ENCODE measurements at places on chromosomes 3 and 15.

- H3K27me3 ChIP-seq = no peaks in the 10 kb centered on the region
- no peaks in the 10 kb centered on the region for H3K4me1 ChIP-seq
- H3K36me3 ChIP-seq = peaks cover 9% of the 10 kb centered on the region
- H3K27ac ChIP-seq = no peak overlapping the region
Measured at GRCh38 chr3:186589856-186590579, 19.5 kb downstream of the DNAJB11 start.

DNA sequence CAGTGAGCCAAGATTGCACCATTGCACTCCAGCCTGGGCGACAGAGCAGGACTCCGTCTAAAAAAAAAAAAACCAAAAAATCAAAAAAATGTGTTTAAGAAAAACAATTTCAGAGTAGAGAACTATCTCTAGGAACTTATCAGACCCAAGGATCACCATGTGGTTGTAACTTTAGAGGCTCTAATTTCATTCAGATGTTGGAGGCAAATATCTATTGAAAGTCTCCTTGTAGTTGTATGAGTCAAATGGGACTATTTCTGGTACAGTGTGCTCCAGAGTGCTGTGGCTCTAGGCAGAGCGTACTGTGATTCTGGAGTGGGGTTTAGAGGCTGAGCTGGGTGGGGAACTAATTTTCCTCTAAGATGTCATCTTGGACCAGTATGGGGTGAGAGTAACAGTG lies 398.7 kb downstream of the SHQ1 start:
- H3K27me3 ChIP-seq = peaks cover 18% of the 10 kb centered on the region
- H3K4me1 ChIP-seq = peaks cover 15% of the 10 kb centered on the region
- H3K36me3 ChIP-seq = no peaks in the 10 kb centered on the region
- no peak for DNase-seq

DNA sequence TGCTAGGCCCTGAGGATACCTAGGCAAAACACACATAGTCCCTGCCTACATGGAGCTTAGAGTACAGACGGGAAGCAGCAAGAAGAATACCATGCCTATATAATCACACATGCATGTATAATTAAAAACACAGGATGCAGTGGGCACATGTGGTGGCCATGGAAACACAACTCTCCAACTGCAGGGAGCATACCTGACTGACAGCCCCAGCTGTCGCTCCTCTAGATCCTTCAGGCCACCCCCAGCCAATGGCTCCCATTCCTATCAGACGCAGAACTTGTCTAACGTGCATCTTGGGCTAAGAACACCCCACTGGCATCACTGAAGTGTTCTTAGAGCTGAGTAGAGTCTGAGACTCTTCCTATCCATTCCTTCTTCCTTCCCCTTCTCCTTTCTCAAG lies 125.5 kb upstream of the FRMD4B start:
- H3K27me3 ChIP-seq = peaks cover 3% of the 10 kb centered on the region
- no peaks in the 10 kb centered on the region for H3K36me3 ChIP-seq
- DNase-seq = no peak

- no peak overlapping the region for H3K27ac ChIP-seq
- no peaks in the 10 kb centered on the region for H3K4me1 ChIP-seq
- H3K4me3 ChIP-seq = no peak overlapping the region
- DNase-seq = no peak
- H3K36me3 ChIP-seq = no peaks in the 10 kb centered on the region
- no peaks in the 10 kb centered on the region for H3K27me3 ChIP-seq
Measured at GRCh38 chr15:99994849-99995248, 261.6 kb upstream of the LYSMD4 start.

GRCh38 chr3:126119008-126119675 lies 35.2 kb upstream of the SLC41A3 start:
- no peak for DNase-seq
- no peak overlapping the region for H3K27ac ChIP-seq
- no peaks in the 10 kb centered on the region for H3K27me3 ChIP-seq
- no peak overlapping the region for H3K4me3 ChIP-seq

DNA sequence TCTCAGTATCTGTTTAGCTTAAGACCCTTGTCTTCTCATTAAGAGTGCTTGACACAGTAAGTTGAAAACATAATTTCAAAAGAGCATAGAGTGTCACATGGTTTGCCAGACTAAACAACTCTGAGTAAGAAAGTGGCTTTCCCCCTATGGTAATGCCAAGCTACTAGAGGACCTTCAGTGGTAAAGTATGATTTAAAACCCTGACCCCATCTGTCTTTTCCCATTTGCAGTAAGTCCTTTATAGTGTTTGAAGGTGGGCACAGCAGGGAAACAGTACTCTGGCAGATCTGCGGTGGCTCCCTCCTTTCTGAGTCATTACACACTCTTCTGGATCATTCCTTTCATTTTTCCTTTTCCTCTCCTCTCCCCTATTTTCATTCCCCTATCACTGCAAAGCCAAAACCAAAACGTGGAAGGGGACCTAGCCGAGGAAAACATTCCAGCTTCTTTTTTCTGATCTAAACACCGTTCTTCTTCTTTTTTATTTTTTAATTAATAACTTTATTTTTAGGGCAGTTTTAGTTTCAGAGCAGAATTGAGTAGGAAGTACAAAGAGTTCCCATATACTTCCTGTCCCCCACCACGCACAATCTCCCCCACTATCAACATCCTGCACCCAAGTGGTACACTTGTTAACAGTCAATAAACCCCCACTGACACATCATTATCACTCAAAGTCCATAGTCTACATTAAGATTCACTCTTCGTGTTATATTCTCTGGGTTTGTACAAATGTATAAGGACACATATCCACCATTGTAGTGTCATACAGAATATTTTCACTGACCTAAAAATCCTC lies 74.7 kb downstream of the PPARG start:
- H3K36me3 ChIP-seq = no peaks in the 10 kb centered on the region
- H3K27me3 ChIP-seq = no peaks in the 10 kb centered on the region
- no peak overlapping the region for H3K27ac ChIP-seq
- no peak for DNase-seq

DNA sequence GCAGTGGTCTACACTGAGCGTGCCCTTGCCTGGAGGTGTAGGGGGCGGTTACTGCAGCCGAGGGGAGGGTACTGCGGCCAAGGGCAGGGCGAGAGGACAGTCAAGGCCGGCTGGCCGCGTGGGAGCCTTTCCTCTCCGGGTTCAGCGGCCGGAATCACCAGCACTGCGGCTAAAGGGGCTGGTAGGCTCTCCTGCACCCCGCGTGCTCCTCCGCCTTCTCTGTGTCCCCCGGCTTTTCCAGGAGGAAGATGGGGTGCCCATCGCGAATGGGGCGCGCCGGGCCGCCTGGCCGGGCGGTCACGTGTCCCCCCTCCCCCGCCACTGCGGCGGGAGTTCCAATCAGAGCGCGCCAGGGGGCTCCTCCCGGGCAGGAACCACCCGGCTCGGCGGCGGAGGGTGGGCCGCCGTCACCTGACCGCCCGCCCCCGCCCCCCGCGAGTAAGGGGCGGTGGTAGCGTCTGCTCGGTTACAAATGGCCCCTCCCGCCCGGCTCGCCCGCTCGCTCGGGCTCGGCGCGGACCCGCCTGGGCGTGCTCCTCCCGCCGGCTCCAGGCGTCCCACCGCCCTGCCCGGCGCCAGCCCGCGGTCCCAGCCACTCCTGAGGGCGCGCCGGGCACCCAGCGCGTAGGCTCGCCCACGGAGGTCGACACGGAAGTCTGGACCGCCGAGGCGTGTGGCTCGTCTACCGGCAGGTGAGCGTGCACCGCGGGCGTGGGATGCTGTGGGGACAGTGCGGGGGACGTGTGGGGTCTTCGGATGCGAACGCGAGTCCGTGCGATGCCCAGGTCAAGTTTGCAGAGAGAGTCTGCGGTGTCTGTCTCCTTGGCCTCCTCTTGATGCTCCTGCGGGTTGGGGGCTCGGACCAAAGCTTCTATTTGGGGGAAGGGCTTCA lies 242.6 kb upstream of the TOPAZ1 start:
- no peak for DNase-seq
- peaks cover 43% of the 10 kb centered on the region for H3K4me1 ChIP-seq
- H3K4me3 ChIP-seq = peak overlapping the region; percentile 49
- H3K27ac ChIP-seq = no peak overlapping the region
- peaks cover 22% of the 10 kb centered on the region for H3K27me3 ChIP-seq

DNA sequence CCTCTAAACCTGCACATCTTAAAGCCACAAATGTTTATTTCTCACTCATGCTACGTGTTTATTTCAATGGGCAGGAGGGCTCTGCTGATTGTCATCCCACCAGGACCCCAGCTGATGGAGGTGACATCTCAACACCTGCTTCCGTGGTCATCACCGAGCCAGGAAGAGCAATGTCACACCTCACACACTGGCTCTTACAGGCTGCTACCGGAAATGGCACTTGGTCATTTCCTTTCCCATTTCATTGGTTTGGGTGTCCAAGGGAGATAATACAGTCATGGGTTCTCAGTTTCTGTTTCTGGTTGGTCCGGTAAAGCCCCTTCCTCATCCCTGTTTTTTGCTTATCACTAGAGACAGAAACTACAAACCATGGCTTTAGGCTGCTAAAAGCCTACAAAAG lies 41.9 kb downstream of the ABHD2 start:
- peaks cover 25% of the 10 kb centered on the region for H3K4me1 ChIP-seq
- DNase-seq = no peak
- H3K36me3 ChIP-seq = peaks cover 33% of the 10 kb centered on the region
- H3K27ac ChIP-seq = peak overlapping the region; percentile 70
- no peak overlapping the region for H3K4me3 ChIP-seq
